ENCODE measurements at places on chromosomes 3 and 15. TPM values are rescaled to one million over a fixed set of nuclear protein-coding genes. Genes with fewer than 3 reads are reported as not detected.

DNA sequence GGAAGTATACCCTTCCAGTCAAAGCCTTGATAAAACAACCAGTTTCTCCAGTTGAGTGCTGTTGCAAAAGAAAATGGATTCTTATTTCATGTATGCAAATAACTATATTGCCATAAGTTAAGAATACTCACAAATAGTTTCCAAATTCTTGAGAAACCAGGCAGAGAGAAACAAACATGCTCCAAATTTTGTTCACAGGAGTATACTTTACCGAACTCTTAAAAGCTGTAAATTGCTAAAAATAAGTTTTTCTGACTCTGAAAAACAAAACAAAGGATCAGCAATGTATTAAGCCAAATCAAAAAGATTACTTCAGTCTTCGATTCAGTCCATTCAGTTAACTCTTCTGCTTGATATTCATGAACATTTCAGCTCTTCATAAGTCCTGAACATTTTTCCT, 646.5 kb downstream of the MCTP2 start:
- no peak overlapping the region for H3K27ac ChIP-seq
- no peaks in the 10 kb centered on the region for H3K36me3 ChIP-seq
- H3K27me3 ChIP-seq, result no peaks in the 10 kb centered on the region
- no peaks in the 10 kb centered on the region for H3K4me1 ChIP-seq
- no peak overlapping the region for H3K4me3 ChIP-seq

- H3K4me3 ChIP-seq, result no peak overlapping the region
- no peak for DNase-seq
- no peaks in the 10 kb centered on the region for H3K27me3 ChIP-seq
- H3K4me1 ChIP-seq, result no peaks in the 10 kb centered on the region
Observed at GRCh38 chr3:175836617-175837016, 977.5 kb downstream of the NAALADL2 start.

GRCh38 chr3:138796761-138797160, 38.0 kb downstream of the PIK3CB start:
- no peak for DNase-seq
- H3K4me3 ChIP-seq, result no peak overlapping the region
- H3K27me3 ChIP-seq, result no peaks in the 10 kb centered on the region
- H3K36me3 ChIP-seq, result no peaks in the 10 kb centered on the region
- H3K4me1 ChIP-seq, result no peaks in the 10 kb centered on the region

GRCh38 chr15:42375252-42375651, 16.0 kb downstream of the CAPN3 start:
- H3K36me3 ChIP-seq, result no peaks in the 10 kb centered on the region
- DNase-seq, result no peak
- no peaks in the 10 kb centered on the region for H3K4me1 ChIP-seq

GRCh38 chr3:196179380-196180308, 31.6 kb downstream of the ZDHHC19 start:
- no peak overlapping the region for H3K27ac ChIP-seq
- no peaks in the 10 kb centered on the region for H3K27me3 ChIP-seq
- peaks cover 10% of the 10 kb centered on the region for H3K4me1 ChIP-seq
- no peak for DNase-seq
- H3K4me3 ChIP-seq, result no peak overlapping the region

GRCh38 chr3:63912768-63913588, 795 bp upstream of the SCAANT1 start:
- no peak for DNase-seq
- no peaks in the 10 kb centered on the region for H3K36me3 ChIP-seq
- H3K27ac ChIP-seq, result peak overlapping the region; percentile 65
- peaks cover 16% of the 10 kb centered on the region for H3K4me1 ChIP-seq

DNA sequence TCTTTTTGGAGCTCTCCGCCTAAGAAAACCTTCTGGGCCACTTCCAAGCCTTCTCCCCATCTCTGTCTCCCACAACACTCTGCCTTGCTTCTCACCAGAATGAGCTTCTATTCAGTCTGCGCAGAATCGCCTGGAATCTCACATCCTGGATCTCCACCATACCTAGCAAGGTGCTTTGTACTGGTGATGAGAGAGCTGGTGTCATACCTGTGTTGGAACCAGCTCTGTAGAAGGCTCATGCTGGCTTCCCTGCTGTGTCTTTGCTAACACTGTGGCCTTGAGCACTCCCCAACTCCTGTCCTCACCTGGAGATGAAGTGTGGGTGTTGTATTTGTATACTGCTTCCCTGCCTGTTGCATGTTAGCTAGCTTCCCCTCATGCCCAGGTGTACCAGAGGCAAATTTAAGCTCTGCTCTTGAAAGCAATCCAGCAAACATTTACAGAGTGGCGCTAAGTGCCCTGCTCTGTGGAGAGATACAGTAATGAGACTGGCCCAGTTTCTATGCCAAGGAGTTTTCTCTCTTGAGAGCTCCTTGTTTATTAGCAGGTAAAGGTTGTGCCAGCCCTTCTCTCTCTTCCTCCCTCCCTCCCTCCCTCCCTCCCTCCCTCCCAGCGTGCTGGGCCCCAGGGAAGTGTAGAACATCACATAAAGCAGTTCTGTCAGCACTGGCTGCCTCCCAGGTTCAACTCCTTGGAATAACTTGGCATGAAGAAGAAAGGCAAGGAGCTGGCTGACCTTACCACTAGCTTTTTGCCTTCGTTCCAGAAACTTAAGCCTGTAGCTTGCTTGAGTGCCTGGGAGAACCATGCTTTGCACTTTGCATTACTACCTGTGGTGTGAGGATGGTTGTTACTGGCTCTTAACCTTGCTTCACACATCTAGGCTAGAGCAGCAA, 54.9 kb downstream of the TRIM71 start:
- H3K4me3 ChIP-seq, result no peak overlapping the region
- no peaks in the 10 kb centered on the region for H3K27me3 ChIP-seq
- peaks cover 3% of the 10 kb centered on the region for H3K4me1 ChIP-seq
- no peak overlapping the region for H3K27ac ChIP-seq
- DNase-seq, result no peak

Gene TMEM45A
- 8.6 TPM for total RNA-seq

Gene TLR9
- not detected for total RNA-seq

Gene SMCO1
- not detected for total RNA-seq

Gene GPR27
- total RNA-seq, result 0.15 TPM
